ENCODE measurements at places on chromosomes 2 and 18.

- DNase-seq, result no peak
Observed at GRCh38 chr2:187081461-187081860, 232.5 kb upstream of the ZSWIM2 start.

GRCh38 chr18:22547807-22548561 lies 130.3 kb upstream of the CTAGE1 start:
- no peak for DNase-seq

DNA sequence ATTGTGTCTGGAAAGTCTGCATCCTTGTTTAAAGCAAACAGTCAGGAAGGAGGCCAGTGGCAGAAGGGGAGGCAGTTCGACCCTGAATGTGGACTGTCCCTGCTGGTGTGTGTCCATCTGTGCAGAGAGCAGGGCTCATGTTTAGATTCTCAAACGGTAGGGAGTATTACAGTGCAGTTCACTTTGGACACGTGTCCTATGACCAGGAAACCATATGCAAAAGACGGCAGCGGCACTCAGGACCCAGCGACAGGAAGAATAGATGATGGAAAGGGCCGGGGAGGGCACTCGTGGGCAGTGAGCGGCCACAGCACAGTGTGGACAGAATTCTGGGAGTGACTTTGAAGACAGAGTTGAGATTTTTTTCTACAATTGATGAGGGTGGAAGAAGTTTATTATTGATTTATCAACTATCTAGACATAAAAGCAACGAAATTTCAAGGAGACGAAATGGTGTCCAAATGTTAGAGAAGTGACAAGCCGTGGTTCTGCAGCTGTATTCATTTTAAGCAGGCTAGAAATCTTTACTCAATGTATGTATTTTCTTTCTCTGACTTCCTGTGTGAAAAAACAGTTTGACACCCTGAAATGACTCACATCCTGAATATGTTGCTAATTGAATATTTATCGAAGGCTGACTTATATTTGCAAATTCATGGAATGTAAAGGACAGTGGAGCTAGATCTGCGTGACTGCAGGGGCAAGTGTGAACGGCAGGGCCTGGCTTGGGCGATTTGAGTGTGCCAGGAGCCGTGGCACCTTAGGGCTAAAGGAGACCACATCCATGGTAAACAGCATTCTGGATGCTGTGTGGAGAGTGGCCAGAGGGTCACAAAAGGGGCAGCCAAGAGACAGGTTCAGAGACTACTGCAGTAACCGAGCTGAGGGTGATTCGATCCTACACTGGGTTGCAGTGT lies 214.2 kb downstream of the PTGR3 start:
- no peak for DNase-seq

DNA sequence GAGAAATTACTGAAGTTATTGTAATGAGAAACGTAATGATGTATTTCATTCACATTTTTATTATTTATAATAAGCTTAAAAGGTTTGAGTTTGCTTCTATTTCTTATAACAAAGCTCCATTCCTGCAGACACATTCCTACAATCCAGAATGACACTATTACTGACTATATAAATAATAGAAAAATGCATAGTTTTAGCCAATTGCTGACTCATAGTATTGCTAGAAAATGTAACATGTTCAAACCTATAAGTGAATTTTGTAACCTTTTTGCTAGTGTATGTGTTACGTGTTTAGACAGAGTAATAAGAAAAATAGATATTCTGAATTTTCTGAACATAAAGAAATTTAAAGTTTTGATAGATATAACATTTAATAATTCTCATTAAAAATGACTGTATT lies 9.3 kb upstream of the VWC2L start:
- DNase-seq, result no peak

- DNase-seq, result no peak
Observed at GRCh38 chr2:112767693-112768330, 3.4 kb upstream of the CKAP2L start.

- DNase-seq, result no peak
Observed at GRCh38 chr18:2654928-2655177, 673 bp upstream of the SMCHD1 start.

DNA sequence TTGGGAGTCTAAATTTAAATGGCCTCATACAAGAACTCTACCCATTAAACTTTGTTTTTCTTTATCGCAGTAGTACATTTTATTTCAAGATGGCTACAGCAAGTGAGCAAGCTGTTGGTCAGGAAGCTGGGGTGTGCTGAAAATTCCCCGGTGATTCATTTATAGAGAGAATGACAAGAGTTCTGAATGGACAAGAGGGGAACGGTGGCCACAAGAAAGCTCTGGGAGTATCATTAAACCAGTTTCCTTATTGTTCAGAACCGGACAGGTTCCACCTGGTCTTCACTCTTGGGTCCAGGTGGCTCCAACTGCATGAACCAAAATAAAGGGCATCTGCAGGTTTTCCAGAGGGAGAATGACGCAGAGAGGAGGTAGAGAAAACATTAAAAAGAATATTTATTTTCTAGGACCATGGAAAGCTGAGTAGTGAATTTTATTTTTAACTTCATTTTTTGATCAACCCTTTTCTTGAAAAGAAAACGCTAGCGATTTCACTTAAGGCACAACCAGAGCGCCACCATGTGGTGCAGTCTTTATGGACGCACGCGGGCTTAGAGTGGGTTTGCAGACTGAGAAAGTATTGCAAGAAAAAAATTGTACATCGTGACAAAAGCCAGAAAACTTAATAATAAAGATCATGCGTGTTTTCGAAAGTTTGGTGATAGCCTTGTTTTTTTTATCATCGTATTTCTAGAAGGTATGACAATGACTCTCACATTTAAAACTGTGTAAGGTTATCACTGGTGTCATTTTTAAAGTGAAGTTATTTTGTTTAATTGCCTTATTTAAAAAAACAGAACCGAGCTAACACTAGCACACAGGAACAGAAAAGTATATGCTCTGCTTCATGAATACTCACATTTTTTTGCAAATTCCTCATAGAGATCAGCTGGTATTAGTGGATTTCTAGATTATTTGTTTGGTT lies 97.9 kb upstream of the NOL4 start:
- no peak for DNase-seq
